Anterior cingulate cortex (tissue), 58 donors: ENCODE measurements at places on chromosomes 6 and 20.

GRCh38 chr20:17928633-17929311 lies 39.8 kb downstream of the SNX5 start:
- no peak for DNase-seq

DNA sequence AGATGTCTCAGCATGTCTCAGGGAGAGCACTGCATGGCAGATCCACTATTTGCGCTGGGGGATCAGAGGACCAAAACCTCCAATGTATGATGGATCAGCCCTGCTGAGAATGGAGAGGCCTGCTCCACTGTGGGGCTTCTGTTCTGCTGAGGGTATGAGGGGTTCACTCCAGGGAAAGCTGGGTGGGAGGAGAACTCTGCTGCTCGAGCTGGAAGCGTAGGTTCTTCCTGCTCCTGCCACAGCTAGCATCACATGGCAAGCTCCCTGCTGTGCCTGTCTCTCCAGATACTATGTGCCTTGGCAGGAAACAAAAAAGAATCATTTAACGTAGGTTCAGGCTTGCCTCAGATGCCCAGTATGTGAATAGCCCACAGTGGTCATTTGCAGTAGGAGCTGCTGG lies 105.8 kb downstream of the EPM2A start:
- DNase-seq, result no peak

DNA sequence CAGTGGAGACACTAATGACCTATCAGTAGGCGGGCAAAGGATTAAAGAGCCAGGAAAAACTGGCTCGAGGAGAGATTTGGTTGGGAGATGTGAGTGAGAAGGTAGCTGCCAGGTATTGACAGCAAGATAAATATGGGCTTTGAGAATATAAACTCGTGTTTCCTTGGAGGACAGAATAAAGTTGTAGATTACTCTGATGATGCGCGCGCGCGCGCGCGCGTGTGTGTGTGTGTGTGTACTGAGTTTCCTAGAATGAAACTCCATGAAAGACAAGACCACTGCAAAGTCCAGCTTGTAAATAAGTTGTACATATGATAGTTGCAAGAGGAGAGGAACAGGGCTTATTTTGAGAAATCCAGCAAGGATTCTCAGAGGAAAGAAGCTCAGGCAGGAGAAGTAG lies 13.3 kb upstream of the TREM2 start:
- DNase-seq, result no peak

GRCh38 chr6:73929405-73929804 lies 233.4 kb downstream of the CD109 start:
- no peak for DNase-seq

GRCh38 chr6:40391851-40392517 lies 195.2 kb downstream of the LRFN2 start:
- no peak for DNase-seq

- no peak for DNase-seq
These were observed 28.0 kb downstream of the BPIFB1 start for GRCh38 chr20:33311011-33311410.

- no peak for DNase-seq
These were observed 365.8 kb upstream of the OPRM1 start for GRCh38 chr6:153673225-153673624.

GRCh38 chr20:7232796-7233195 lies 465.3 kb downstream of the BMP2 start:
- no peak for DNase-seq

DNA sequence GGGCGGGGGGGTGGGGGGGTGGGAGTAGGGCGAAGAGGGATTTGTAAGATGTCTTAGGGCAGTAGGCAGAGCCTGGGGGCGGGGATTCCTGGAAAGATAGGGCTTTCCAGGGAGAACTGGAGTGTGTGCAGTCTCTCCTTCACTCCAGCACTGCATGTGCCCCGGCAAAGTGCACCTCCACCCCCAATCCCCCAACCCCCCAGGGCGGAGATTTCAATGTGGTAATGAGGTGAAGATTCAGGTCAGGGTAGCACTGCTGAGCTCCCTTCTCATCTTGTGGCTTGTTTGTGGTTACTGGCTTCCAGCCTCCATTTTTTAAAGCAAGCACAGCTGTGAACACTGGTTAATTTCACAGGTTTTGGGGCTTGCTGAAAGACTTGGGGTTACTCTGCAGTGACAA lies 5.9 kb downstream of the TMEM239 start:
- DNase-seq, result no peak

DNA sequence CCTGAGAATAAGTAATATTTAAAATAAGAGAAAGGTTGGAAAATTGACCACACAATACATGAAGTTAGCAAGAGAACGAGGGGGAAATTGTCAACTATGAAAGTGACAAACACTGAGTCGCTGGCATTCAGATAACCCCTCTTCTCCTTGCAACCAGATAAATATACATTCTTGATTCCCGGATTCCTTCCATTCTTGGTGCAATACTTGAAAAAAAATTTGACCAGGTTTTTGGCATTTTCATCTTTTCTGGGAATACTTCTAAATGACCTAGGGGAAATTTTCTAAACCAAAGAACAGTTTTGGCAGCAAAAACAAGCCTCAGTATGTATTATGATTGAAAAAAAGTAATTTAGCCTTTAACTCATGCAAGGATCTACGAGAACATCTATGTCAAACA lies 164.0 kb downstream of the PDE7B start:
- DNase-seq, result no peak

- DNase-seq, result no peak
These were observed 328.2 kb upstream of the JAG1 start for GRCh38 chr20:11001764-11002540.

- DNase-seq, result no peak
These were observed 7.7 kb upstream of the FOXF2 start for GRCh38 chr6:1381481-1382330.

DNA sequence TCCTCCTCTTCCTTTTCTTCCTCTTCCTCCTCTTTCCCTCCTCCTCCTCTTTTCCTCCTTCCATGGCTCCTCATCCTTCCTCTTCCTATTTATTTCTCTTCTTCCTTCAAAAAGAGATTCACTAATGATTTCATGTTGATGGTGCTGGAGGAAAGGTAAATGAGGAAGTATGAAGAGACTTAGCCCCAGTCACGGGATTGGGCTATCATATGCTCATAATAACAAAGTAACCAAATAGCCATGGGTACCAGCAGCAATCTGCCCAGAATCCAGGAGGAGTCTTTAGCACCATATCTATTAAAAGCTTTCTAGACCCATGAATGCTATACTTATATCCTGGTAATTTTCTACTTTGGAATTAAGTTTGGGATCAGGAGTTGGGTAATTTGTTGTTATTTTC lies 910.9 kb upstream of the MAP3K7 start:
- DNase-seq, result no peak

DNA sequence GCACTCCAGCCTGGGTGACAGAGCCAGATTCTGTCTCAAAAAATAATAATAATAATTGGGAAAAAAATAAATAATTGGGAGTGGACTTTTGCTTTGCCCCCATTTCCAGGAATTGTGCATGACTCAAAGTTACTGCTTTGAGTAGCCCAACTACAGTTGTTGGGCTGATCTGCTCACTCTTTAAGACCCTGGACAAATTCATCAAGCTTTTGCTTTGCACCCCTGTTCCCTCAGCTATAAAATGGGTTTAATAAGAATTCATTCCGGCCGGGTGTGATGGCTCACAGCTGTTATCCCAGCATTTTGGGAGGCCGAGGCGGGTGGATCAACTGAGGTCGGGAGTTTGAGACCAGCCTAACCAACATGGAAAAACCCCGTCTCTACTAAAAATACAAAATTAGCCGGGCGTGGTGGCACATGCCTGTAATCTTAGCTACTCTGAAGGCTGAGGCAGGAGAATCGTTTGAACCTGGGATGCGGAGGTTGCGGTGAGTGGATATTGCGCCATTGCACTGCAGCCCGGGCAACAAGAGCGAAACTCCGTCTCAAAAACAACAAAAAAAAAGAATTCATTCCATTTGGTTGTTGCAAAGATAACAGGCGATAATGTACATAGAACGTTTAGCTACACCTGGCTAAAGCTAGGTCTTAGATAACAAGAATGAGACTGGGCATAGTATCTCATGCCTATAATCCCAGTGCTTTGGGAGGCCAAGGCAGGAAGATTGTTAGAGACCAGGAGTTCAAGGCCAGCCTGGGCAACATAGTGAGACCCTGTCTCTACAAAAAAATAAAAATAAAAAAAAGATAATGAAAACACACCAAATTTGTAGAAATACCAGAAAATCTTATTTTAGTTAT lies 87.9 kb upstream of the ZNF217 start:
- no peak for DNase-seq

GRCh38 chr20:20317621-20318364 lies 50.1 kb upstream of the INSM1 start:
- DNase-seq, result no peak

- DNase-seq, result no peak
These were observed 34.9 kb downstream of the ERMARD start for GRCh38 chr6:169786349-169786748.

GRCh38 chr20:53699906-53700305 lies 106.3 kb upstream of the ZNF217 start:
- DNase-seq, result no peak

- DNase-seq, result no peak
These were observed 91.7 kb downstream of the FOXO3 start for GRCh38 chr6:108652375-108652774.

DNA sequence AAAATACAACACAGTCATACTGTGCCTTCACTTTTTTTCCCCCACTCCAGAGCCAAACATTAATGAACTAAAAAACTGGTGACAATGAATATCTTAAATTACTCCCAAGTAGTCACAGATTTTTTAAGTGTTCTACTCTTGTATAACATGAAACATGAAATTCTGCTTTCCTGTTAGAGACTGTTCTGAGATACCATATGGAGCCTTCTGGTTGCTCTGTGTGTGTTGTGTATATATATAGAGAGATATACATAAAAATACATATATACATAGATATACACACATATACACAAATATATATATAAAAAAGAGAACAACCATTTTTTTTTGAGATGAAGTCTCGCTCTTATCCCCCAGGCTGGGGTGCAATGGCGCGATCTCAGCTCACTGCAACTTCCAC lies 63.5 kb downstream of the NUDT3 start:
- no peak for DNase-seq
